ENCODE measurements at places on chromosomes 12 and 14.

DNA sequence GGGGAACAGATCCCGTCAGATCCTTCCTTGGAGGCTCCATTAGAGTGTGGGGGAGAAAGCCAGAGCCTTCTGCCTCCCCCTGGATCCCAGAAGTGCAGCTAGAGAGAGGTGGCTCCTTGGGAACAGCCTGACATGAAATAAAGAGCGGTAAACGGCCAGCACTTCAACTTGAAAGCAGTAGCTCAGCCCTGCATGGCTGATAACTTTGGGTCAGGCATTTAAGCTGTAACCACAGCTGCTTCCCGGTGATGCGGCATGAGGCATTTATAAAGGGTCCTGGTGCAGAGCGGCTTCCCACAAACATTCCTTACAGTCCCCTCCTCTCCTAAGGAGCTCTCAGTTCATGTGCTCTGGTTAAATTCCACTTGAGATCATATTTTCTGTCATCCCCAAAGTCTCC is 960.3 kb downstream of the VRK1 start:
- no peak for DNase-seq

DNA sequence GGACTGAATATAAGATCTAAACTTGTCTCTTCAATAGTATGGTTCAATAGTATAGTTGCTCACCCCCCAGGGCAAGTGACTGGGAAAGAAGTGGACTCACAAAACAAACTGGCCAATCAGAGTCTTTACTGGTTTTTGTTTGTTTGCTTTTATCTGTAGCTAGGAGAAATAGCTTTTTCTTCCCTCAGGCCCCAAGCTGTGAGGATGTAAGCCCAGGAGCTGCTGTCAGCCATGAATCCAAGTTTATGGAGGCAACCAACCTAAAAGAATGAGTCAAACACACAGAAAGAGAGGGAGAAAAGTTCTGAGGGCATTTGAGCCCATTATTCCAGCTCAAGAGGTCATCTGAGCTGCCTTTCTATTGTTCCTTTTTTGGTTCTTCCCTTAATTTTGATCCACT is 375.3 kb downstream of the BCAT1 start:
- no peak for DNase-seq

GRCh38 chr14:69625299-69626131 is 14.1 kb downstream of the SUSD6 start:
- peak; percentile 30 for DNase-seq

GRCh38 chr12:6272300-6273204 is 37.9 kb upstream of the PLEKHG6 start:
- no peak for DNase-seq

DNA sequence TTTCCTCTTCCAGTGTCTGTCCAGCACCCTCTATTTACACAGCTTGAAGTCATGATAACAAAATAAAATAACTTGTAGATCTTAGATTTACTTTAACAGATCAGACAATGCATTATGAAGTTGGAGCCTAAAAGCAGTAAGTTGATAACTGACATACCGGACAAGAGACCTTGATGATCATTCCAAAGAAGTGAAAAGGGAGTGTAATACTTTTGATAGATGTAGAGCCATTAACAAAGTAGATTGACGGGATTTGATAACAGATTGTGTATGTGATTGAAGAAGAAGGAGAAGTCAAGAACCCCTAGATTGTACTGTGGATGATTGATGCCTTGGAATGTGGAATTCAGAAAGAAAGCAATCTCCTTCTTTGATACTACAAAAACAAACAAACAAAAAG is 403.8 kb upstream of the MGAT4C start:
- DNase-seq, result no peak

DNA sequence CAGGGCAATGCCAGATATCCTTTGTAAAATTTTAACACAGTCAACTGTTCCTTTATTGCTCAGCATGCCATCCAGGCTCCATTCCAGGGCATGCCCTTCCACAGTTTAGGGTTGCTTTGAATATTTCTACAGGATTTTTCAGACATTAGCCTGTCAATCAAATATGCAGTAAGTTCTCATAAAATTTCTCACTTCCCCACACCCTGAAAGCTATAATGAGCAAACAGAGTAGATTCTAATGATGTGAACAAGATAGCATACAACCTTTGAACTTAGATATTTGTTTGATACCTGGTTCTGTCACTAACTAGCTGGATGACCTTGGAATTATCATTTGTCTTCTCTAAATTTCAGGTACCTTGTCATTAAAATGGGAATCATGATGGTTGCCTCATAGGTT is 251.2 kb downstream of the SYT1 start:
- DNase-seq, result no peak

GRCh38 chr12:42571327-42572009 is 18.1 kb downstream of the PRICKLE1 start:
- DNase-seq, result no peak

- DNase-seq, result no peak
These were observed 3.9 kb upstream of the TMTC2 start for GRCh38 chr12:82682851-82683261.

DNA sequence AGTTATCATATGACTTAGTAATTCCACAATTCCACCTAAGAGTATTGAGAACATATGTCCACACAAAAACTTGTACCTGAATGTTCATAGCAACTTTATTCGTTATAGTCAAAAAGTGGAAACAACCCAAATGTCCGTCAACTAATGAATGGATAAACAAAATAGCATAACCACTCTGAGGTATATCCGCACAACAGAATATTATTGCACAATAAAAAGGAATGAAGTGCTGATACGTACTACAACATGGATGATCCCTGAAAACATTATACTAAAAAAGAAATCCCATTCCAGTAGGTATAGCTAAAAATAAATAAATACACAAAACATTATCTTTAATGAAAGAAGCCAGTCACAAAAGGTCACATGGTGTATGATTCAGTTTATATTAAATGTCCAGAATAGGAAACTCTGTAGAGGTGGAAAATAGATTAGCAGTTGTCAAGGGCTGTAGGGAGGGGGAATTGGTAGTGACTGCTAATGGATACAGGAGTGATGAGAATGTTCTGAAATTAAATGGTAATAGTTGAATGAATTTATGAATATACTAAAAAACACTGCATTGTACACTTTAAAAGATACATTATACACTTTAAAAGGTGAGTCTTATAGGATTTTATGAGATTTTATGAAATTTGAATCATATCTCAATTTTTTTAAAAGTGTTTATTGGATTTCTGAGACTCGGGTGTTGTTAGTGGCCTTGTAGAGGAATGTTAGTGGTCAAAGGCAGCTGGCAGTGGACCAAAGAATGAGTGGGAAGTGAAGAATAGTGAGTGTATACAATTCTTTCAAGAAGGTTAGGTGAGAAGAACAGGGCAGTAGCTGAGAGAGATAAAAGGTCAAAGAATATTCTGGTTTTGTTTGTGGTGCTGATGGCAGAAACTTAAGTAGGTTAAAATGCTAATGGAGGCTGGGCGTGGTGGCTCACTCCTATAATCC is 36.3 kb upstream of the BAZ1A start:
- DNase-seq, result no peak

DNA sequence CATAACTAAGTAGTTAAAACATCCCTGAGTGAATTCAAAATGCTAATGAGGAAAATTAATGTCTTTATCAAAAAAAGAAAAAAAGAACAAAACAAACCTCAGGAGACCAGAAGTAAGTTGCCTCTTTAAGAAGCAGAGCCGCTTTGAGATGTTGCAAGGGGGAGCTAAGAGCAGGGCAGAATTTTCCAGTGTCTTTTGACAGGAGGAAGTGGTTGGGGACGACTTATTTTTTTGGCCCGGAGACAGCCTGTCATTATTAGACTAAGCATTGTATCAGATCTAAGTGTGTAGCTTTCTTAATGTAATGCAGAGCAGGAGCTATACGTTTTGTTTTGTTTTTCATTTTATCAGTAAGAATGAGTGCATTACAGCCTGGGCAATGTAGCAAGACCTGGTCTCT is 206.6 kb downstream of the CACNA1C start:
- no peak for DNase-seq

DNA sequence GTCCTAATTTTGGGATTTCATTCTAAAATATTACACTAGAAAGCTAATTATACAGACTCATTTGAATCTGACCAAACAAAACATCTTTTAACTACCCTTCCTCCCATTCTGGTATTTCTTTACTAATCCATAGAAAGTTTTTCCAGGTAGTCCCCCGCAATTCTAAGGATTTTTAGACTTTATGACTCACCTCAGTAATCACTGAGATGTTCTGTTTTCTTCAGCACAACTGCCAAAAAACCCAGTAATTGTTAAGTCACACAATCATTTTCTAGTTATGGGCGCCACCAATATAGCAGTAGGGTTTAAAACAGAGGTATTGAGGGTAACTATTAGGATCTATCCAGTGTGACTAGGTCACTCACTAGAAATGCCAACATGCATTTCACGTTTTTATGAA is 1.6 kb upstream of the ARID4A start:
- DNase-seq, result no peak

- DNase-seq, result no peak
These were observed 585 bp upstream of the DYRK2 start for GRCh38 chr12:67647799-67648520.

DNA sequence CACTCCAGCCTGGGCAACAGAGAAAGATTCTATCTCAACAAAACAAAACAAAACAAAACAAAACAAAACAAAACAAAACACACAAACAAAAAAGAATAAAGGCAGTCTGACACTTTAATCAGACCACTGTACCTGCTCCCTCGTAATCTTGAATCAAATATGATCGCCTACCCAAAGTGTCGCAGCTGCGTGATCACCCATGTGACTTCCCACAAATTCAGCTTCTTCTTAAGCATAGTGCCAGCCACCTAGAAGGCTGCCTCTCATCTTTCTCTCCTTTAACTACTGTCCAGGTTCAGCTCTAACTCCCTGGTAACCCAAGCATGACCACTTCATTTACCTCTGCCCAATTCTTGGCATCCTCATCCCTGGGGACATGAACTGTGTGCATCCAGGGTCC is 37.4 kb downstream of the FMNL3 start:
- DNase-seq, result no peak

DNA sequence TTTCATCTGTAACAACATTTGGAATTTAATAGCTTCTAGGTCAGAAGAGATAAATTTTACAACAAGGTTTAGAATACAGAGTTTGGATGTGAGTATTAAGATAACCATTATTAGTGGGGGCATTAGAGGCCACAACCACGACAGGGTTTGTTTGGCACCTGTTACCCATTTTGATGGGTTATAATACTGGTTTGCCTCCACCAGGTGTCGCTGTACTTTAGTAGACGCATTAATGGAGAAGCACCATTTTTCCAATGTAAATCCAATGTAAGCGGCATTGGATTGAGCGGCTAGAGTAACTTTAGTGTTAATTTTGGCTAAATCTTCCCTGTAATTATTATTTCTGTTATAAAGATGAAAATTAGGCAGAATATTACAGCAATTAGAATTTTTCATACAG is 136.2 kb downstream of the SLCO1B3 start:
- DNase-seq, result no peak

GRCh38 chr12:20477672-20478071 is 109.3 kb downstream of the PDE3A start:
- DNase-seq, result no peak

- no peak for DNase-seq
These were observed 7.0 kb downstream of the POU6F1 start for GRCh38 chr12:51210690-51211395.

DNA sequence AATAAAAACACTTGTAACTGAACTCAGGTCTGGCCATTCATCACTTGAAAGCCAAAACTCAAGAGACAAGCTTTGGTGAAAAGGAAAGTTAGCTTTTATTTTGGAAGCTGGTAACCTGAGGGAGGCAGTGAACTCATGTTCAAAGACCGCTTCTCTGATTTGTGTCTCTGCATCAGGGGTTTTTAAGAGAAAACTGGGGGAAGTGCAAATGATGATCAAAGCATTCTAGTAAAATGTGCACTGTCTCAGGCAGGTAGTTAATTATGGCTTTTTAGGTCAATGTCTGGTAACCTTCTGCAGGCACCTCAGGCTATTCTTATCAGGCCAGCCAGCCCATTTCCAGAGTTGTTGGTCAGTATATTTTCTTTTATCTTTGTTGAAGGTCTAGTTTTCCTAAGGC is 162.2 kb downstream of the SYT10 start:
- no peak for DNase-seq

GRCh38 chr12:75754698-75755097 is 243.3 kb upstream of the KRR1 start:
- DNase-seq, result no peak

GRCh38 chr14:58354808-58355207 is 40.9 kb upstream of the TOMM20L start:
- DNase-seq, result no peak

- no peak for DNase-seq
These were observed 79.4 kb downstream of the C12orf75 start for GRCh38 chr12:105409801-105410471.

DNA sequence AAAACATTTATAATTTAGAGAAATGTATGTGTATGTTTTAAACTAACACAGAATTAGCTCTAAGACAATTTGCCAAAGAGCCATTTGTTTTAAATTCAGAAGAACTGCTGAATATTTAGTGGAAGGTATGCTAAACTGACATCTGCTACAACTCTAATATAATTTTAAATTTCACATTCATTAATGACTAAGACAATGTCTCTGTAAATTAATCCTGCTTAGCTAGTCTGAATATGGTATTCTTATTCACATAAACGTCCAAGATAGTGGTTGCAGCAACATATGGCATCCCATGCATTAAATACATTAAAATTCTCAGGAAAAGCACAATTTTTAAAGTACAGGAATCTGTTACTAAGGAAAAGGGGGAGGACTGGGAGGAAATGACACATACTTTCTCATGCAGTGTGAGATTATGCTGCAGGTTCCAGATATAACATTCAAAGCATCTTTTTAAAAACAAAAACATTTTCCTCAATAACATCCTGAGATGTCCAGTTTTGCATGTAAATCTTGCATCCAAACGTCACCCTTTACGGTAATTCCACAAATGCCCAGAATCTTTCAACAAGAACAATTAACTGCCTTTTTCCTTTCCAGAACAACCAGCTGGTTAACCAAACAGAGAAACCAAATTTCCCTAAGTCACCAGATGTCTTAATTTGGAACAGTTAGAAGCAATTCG is 26.9 kb downstream of the WDR89 start:
- DNase-seq, result no peak

DNA sequence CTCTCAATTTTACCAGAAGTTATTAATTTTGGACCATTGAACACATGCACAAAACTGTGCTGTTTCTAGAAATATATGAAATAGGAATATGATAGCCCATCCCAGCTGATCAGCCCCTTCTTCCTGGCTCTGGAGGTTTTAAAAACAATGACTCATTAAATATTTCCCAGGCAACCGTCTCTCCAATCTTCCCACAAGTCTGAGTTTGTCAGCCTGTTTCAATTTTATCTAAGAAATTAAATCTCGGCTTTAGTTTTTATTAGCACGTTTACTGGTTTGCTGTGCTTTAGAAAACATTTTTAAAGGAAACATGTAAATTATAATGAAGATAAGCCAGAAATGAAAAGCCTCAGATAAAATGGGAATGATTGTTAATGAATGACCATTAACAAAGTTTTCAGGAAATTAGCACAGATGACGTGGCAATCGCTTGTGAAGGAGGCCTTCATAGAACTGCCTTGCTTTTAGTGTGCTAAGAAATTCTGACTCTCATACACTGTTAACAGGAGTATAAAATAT is 89.3 kb upstream of the RAP1B start:
- DNase-seq, result no peak

- DNase-seq, result no peak
These were observed 512.6 kb downstream of the RERGL start for GRCh38 chr12:17577405-17577804.

GRCh38 chr14:35927727-35928126 is 101.6 kb downstream of the BRMS1L start:
- DNase-seq, result no peak

Measured in activated CD8-positive, alpha-beta memory T cell treated with anti-CD3 and anti-CD28 coated beads for 1 hour (primary cell).